ENCODE measurements at places on chromosomes 6 and 20.

DNA sequence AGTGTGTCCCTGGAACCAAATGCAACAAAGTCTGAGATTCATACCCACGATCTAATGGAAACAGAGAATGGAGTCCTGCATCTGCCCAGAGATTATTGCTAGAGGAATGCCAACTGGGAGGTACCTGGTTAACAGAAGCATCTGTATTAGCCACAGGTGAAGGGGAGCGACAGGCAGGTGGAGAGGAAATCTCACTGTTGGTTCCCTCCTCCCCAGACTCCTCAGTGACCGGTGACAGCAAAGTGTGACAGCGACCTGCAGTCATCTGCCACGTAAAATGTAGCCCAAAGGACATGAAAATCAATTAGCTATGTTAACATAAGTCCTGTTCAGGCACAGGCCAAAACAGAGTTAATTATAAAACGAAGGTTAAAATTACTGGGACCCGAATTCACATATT is 336.6 kb downstream of the SYNE1 start:
- no peak for DNase-seq

DNA sequence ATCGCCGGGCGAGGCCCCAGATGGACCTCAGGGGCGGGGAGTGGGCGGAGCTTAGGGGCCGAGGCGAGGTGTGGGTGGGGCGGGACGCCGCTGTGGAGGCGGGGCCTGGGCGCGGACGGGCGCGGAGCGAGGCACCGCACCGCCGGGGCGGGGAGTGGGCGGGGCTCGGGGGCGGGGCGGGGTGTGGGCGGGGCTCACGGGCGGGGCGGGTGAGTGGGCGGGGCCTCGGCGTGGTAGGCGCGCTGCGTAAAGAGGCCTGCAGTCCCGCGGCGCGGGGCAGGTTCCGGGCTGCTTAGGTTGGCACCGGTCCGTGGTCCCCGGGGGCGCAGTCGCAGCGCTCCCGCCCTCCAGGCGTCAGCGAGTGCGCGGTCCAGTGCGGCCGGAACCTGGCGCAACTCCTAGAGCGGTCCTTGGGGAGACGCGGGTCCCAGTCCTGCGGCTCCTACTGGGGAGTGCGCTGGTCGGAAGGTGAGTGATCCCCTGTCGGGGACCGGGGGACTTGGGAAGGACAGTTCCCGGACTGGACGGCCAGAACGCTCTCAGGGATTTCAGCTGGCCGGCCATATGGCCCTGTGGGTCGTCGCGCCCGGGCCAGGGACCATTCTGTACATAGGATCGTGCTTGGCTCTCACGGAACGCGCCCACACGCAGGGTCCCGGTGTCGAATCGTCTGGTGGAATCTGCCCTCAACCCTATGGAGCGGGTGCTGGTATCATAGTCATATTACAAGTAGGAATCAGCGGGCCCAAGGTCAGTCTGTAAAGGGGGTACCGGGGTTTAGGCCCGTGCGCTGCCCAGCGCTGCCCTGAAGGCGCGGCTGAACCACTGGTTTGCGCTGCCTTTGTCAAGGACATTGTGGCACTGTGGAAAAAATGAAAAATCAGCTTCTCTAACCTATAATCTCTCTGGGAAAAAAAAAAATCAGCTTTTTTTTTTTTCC is at the start of gene NQO2:
Gene NQO2 (plus strand): TSS at position 277 of the 940 bp plus-strand sequence. CDS start 6,659 bp downstream, outside the sequence.
- DNase-seq = peak; percentile 88

DNA sequence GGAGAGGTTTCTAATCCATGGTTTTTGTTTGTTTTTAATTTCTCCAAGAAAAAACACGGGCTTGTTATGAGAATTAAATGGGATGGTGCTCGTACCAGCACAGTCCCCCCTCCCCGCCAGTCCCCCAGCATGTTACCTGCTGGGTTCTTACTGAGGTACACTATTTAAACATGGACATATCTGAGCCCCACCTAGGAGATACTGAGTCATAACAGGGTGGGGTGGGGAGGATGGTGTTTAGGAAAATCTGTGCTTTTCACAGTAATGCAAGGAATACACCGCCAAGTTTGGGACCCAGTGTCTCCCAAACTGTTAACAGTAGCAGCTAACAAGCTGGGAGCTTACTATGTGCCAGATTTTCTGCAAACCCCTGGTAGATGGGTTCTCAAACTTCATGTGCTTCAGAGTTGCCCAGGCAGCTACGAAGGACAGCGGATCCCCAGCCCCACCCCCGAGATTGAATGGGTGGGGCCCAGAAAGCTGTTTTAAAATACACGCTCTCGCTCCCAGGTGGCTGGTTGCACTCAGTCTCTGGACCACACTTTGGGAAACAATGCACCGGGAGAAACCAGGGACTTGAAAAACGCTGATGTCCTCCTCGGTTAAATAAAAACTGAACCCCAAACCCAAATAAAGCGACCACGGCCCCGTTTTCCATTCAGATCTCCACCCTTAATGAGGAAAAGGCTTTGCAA is 995 bp downstream of the ZFP64 start:
- DNase-seq = peak; percentile 14

DNA sequence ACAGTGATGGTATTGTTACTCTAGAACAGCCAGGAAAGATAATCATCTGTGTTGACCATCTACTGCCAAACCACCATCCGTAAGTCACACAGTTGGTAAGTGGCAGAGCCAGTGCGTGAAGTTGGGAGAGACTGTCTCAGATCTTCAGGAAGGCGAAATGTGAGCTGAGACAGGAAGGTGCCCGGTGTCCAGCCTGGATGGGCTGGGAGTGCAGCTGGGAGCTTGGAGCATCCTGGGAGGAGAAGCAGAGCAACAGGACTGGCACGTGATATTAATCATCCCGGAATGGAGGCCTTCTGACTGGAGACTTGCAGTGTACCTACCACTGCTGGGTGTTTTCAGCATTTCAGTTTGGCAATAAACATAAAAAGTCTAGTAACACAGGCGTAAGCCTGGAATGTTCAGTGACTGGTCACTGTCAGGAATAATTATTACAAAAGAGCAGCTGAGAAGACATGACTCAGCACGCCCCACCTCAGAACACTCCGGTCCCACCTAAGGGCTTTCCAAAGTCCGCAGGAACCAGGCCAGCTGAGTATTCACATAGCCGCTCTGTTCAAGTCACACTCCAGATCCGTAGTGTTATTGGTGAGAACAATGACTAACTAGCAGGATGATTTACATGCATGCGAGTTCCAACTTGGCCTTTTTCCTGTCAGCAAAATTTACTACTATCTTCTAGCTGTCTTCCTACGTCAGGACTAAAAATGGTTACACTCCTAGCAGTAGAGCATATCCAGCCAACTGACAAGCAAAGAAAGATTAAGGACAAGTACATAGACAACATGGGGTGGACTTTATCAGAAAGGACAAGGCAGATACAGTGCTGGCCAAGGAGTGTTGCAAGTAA is 45.1 kb upstream of the PNRC1 start:
- DNase-seq = no peak

GRCh38 chr6:52361414-52361944 is 472 bp upstream of the PAQR8 start:
- DNase-seq = peak; percentile 6

- no peak for DNase-seq
Measured at GRCh38 chr6:167906899-167907298, 80.2 kb downstream of the AFDN start.

- no peak for DNase-seq
Measured at GRCh38 chr6:127486934-127487333, 27.7 kb upstream of the KIAA0408 start.

DNA sequence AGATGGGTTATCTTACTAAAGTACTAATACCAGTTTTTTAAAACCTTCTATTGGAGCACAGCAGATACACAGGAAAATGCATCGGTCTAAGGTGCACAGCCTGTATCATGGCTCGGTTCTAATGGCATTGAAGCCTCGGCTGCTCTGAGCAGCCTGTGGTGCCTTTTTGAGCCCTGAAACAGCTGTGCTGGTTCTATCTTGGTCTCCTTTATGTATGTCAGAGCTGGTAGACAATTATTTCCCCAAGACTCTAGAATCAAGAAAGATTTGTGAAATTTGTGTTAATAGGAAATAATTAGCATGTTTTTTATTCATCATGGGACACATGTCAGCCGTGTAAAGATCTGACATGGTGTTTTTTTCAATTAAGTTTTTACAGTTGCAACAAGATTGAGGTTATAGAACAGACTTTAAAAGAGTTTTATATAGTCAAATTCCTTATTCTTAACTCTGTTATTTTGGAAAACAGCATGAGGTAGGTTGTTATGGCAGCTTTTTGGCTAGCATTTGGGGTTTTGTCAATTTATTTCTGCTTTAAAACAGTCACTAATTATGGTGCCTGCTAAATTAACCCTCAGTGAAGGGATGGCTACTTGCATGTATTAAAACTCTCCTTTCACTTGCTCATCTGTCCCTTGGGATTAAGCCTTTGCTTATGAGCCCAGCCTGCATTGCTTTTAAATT is 40.3 kb upstream of the C20orf144 start:
- no peak for DNase-seq

- DNase-seq = no peak
Measured at GRCh38 chr20:542777-543368, 717 bp downstream of the CSNK2A1 start.

GRCh38 chr20:48751871-48752270 is 75.9 kb downstream of the PREX1 start:
- no peak for DNase-seq

GRCh38 chr20:52864916-52865605 is 107.1 kb upstream of the TSHZ2 start:
- no peak for DNase-seq

GRCh38 chr20:58084966-58085365 is 143.5 kb downstream of the ANKRD60 start:
- DNase-seq = no peak

GRCh38 chr20:62872184-62872847 is 10.7 kb upstream of the TCFL5 start:
- no peak for DNase-seq

DNA sequence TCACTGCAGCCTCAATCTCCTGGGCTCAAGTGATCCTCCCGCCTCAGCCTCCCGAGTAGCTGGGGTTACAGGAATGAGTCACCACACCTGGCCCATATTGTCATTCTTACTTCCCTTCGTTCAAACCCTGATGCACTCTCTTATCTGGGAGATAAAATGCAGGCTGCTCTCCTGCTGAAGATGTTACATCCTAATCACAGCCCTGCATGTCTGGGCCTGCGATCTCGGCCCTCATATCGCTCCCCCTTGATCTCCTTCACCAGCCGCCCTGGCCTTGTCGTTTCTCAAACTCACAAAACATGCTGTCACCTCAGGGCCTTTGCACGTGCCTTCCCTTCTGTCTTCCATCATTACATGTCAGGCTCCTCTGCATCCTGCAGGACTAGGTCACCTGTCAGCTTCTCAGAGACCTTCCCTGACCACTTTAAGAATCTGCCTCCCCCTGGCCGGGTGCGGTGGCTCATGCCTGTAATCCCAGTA is 8.8 kb upstream of the C20orf203 start:
- no peak for DNase-seq

DNA sequence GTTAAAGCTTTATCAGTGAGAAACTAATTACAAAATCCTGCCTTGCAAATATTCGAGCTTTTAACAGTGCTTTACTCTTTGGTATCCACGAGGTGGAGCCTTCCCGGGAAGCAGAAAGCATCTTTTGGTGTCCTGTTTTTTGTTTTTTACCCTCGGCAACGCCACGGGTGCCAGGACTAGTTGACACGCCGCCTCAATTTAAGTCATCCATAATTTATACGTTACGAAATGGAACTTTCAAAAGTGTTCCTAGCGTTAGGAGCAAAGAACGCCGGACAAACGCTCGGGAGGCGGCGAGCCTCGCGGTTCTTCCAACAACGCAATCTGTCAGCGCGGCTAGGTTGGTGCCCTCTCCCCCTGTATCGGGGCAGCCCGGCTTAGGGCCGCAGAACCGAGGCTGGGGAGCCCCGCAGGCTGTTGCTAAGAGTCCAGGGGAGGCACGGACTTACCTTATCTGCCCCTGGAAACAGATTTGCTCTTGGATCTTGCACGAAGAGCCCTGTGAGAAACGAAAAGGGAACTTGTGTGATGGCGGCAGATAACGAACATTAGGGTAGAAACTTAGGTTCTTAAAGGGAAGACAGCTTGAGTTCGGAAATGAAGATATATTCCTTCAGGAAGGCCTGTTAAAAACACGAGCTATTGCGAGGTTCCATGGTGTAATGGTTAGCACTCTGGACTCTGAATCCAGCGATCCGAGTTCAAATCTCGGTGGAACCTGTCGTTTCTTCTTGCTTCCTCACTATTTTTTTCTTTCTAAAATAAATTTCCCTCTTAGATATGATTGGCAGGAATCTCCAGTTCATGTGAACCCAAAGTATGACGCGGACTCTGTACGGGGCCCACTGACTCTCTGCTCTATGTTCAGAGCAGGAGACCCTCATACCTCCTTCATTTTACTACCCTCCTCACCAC is 46.2 kb upstream of the ZNF184 start:
- peak; percentile 29 for DNase-seq

DNA sequence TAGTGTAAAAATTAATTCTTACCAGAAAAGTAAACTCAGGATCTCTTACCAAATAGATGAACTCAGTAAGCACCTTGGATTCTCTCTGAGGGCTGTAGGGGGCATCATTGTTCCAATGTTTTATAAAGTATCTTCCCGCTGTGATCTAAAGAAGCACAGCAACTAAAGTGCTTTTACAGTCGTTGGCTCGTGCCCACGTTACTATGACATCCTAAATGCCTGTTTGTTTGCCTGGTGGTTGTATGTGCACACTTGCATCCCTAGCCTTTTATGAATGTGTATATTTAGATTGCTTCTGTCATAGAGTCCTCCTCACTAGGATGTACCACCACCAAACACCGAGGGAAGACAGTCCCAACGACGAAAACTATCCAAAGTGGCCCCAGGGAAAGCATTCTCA is 34.5 kb downstream of the SLX4IP start:
- no peak for DNase-seq

DNA sequence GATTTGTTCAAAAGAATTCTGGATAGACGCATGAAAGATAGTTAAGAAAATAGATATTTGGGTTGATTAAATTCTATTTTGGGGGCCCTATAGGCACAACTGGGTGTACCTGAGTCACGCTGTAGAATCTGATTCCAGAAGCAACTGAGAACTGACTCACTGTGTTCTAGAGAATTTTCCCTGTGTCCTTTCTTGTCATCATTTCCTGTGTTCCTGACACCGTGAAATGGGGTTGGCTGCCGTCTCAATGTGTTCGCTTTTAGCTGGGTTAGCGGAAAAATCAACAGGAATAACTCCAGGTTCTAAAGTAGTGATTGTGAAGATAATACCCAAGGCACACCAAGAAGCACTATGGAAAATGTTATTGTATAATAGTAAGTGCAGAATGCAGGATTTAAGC is 5.0 kb downstream of the GCNT2 start:
- no peak for DNase-seq

- no peak for DNase-seq
Measured at GRCh38 chr6:13048113-13048512, 280.2 kb downstream of the TBC1D7 start.

DNA sequence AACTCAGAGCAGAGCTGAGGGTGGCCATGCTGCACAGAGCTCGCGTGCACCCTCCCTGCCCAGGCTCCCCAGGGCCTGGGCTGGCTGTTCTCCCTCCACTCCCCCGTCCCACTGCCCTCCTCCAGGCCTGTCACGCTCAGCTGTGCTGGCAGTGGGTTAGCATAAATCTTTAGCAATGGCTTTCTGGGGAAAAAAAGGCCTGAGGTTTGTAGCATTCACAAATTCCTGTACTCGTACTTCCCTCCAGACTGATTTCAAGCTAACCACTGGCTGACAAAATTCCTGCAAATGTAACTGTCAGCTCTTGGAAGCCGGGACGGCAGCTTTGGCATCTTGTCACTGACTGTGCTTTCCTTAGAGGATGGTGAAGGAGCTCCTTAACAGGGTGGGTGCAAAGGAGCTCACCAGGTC is 22.3 kb upstream of the SMOC2 start:
- DNase-seq = no peak

Measured in stimulated activated CD8-positive, alpha-beta memory T cell treated with anti-CD3 and anti-CD28 coated beads, Interleukin-7, amount 100 ng/mL, for 48 hours (primary cell).